Activated CD8-positive, alpha-beta memory T cell treated with anti-CD3 and anti-CD28 coated beads, Interleukin-2, amount 50 U/mL, for 48 hours (primary cell): ENCODE measurements at places on chromosomes 5 and 9.

DNA sequence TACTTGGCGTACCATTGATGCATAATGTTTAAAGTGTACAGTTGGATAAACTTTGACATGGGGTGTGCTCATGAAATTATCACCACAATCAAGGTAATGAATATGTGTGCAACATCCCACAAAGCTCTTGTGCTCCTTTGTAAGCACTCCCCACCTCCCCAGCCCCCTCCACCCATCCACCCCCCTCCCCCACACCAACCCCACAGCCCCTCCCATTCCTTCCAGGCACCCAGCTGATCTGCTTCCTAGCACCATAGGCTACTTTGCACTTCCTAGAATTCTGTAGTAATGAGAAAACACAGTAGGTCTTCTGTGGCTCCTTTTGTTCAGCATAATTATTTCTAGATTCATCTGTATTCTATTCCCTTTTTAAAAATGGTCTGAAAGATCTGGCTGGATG lies 24.5 kb downstream of the FGD3 start:
- no peak for DNase-seq

DNA sequence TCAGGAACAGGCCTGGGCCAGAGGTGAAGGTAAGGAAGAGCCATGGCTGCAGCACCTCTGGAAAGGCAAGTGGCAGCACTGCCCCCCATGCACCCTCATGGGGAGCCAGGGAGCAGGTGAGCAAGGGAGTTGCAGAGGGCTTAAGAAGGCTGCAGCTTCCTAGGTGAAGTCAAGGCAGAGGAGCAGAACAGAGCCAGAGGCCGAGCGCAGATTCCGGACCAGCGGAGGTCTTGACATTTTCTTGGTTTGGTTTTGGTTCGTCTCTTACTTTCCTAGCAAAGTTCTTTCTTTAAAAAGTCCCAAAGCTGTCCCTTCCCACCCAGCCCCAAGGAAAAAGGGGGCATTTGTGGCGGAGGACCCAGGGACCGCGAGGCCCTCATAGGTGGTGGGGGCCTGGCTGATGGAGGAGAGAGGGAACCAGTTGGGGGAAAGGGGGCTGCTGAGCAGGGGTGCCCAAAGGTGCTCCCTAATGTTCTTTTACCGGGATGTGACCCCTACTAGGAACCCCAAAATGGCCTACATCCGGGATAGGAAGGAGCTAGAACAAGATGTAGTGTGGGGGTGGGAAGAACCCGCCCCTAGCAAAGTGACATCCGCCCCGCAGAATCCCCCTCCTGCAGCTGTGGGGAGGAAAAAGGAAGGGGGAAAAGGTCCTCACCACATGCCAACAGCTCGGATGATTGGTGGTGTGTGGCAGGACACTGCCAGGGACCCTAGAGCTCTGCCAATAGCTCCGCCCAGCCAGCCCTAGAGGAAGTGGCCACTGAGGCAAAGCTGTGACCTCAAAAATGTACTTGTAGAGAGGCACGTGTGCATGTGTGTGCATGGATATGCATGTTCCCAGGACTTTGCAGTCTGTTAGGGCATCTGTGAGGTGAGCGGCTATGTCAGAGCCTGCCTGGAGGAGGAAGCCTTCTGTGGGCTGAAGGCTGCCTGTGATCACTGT lies 914 bp upstream of the CD72 start:
- peak; percentile 74 for DNase-seq

- DNase-seq: peak; percentile 77
Observed at GRCh38 chr9:131728961-131729360, 10.9 kb downstream of the RAPGEF1 start.

DNA sequence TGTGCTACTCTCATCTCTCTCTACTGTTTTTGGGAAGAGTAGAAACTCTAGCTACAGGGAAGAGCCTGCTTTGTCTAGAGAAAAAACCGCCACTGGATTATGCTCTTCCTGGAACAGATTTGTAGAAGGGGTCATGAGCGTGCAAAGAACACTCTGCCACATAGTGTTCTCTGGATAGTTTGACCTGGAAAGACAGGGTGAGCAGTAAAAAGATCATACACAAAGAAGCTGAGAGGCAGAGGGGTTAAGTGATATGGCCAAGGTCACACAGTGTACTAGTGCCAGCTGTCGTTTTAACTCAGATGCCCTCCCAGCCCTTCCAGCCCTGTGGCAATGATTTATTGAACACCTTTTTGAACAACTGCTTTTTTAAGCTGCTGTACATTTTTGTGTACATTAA lies 182.2 kb downstream of the NNT start:
- DNase-seq: no peak

DNA sequence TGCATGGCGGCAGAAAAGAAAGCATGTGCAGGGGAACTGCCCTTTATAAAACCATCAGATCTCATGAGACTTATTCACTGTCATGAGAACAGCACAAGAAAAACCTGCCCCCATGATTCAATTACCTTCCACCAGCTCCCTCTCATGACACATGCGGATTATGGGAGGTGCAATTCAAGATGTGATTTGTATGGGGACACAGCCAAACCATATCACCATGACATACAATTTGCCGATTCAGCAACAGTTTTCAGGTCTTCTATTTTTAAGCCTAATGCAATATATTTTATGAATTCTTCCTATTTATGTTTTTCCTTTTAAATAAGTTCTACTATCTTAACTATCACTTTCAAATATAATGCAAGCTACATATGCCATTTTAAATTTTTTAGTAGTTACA lies 90.8 kb upstream of the CCDC152 start:
- no peak for DNase-seq

DNA sequence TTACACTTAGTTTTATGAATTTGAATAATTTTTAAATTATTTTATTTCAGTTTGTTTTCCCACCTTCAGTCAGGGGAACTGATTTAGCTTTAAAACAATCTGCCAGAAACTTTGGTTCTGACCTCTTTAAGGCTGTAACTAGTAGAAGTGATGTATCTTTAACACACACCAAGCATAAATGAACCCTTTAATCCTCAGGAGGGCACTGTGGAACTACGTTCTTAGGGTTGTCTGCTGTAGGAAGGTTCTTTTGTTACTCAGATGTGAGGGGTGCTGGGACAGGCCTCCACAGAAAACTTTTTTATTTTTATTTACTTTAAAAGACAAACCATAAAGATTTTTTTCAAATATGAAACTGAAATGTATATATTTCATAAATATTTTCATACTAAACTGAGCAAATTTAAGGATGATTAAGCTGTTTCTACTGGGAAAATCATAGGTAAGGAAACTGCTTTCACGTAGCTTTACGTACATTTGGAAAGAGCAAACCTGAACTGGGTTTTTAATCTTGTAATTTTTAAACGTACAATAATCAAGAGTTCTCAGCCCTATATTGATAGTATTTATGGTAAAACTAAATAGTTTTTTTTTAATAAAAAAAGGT lies 5.3 kb downstream of the KLF4 start:
- DNase-seq: no peak

DNA sequence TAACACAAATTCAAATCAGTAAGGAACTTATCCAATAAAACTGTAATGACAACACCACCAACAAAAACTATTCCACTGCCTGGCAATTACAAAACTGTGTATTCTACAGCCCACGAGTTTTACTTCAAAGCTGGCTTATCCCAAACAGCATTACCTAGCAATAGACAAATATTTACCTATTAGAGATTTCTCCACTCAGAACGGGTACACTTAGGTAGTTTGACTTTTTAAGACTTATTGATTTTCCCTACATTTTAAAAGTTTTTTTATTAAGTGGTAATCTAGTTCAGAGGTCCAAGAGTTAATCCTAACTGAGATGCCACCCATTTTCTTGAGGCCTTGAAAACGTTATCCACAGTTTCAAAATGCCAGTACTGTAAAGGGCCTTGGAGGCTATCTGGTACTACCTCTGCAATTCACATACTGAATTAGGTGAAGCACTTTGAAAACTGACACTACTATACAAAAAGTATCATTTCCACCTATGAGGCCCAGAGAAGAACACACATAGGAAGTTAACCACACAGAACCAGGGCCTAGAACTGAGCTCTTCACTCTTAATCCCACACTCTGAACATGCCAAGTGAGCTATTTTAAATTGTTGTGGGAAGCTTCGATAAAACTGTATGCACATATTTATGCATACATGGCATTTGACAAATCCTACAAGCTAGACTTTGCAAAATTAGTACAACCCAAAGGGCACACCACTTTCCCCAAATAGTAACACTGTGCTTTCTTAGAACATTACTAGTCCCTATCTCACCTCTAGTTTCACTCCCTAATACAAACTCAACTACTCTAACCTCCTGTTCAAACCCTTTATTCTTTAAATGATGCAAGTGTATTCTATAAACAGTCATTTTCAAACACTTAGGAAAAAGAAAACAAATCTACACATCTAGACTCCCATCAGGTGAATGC lies 2.1 kb downstream of the NADK2 start:
- DNase-seq: no peak

- no peak for DNase-seq
Observed at GRCh38 chr5:91635950-91636734, 253.0 kb upstream of the ARRDC3 start.

GRCh38 chr9:97961361-97961760 lies 21.8 kb upstream of the ANP32B start:
- DNase-seq: no peak

DNA sequence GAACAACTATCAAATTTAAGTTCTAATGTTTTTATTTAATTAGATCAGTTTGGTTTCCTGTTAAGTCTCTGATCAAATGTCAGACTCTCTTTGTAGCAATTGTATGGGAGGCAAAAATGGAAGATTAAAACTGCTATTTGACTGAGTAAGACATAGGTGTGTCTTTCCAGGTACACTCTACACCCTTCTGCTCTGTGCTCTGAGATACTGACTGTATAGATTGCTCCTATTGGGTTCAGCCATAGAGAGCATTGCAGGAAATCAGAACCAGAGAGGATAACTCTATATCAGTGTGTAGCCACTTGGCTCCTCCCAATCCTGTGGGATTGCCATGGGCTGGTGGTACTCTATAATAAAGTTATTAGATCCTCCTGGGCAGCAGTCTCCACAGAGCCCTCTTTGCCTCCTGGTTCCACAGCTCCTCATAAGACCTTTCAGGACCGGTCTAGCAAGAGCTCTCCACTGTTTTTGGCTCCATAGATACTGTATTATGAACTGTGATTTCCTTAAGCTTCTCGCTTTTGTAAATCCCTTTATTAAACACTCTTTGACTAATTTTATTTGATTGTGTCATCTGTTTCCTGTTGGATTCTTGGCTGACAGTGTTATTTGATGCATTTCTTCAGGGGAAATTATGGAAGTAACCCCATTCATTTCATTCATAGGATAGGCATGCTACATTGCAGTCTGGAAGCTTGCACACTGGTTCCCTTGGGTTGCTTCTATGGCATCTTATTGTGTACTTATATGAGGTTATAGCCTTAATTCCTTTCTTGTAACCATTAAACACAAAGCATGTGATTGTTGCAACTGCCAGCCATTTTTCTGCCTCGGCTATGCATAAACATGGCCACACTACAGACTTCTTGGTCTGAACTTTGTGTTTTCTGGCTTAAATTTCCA lies 115.6 kb downstream of the VCAN start:
- DNase-seq: no peak

DNA sequence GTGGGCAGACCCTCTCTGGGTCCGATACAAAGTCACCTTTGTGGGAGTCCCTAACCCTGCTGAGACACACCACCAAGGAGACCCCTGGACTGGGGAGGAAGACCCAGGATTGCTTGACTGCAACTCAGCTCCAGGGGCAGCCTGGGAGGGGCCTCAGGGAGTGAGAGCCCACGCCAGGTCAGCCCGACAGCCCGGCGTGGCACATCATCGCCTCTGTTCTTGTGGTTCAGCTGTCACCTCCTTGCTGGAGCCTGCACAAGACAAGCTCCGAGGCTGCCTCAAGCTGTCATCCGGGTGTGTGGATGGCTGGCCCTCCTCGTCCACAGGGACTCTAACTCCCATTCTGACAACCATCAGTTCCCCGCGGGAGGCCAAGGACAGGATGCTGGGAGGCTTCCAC lies 133.6 kb downstream of the ZNF354C start:
- DNase-seq: no peak

DNA sequence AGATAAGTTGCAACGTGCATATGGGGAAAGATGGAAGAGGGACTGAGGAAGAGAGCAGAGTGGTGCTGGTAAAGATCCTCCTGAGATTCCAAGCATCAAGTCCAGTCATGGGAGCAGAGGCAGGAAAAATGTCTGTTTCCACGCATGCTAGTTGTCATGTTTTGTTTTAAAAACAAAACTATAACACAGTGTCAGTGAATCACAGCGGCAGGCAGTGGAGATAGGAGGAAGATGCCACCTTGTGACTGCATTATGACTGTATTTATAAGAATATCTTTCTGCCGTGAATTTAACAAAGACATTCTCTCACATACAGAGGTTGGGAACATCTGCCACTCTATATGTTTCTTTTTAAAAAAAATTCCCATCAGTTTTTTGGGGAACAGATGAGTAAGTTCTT lies 3.7 kb upstream of the SVEP1 start:
- DNase-seq: no peak

DNA sequence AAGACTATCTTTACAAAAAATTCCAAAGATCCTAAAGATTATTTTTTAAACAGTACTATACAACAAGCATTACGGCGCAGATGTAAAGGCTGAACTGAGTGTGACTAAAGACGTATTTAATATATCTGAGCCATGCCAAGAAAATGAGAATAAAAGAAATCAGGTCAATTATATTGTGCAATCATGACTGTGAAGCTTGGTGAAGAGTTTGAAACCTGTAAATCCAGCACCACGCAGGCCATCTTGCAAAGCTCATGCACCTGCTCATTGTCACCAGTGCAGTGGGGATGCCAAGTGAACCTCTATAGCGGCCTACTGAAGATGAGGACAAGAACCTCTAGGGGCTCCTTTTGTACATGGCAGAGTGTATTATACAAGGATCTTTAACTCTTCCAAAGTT lies 89.0 kb downstream of the ANKH start:
- no peak for DNase-seq

DNA sequence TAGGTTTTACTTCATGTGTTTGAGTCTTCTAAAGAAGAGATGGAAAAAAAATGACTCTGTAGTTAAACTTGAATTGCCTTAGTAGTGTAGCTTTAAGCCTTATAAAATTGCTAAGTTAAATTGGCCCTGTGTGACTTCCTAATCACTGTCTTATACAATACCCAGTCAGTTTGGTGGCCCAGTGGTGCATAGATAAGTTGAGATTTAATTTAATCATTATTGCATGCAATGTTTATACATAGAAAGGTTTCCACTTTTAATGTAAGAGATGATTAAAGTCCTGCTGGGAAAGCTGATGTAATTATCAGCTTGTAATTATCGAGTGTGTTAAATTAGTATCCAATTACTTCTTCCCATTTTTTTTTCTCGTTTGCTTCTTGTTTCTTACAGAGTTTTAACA lies 187.1 kb downstream of the TRIO start:
- DNase-seq: no peak

GRCh38 chr5:176625966-176626875 lies 4.1 kb downstream of the SNCB start:
- no peak for DNase-seq

GRCh38 chr5:137659209-137659608 lies 76.7 kb downstream of the KLHL3 start:
- no peak for DNase-seq

DNA sequence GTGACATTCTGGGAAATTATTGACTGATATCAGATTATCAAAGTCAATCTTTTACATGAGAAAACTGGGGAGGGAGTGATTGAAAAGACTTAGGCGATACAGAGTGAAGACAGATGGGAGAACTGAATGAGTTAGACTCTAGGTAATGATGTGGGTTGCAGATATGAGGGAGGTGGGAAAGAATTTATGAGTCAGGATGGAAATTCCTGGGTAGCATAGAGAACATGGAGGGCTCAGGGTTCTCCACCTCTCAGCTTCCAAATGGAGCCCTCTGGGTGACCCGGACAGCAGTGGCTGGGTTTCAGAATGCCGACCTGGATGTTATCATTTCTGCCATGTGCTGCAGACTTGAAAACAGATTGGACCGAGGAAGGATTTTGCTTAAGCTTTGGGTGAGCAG lies 75.4 kb upstream of the SHB start:
- DNase-seq: no peak

- no peak for DNase-seq
Observed at GRCh38 chr5:117379521-117379920, 804.9 kb upstream of the SEMA6A start.
